MCF 10A (cell line): ENCODE measurements at places on chromosomes 13 and 19. TPM values are rescaled to one million over a fixed set of nuclear protein-coding genes. Genes with fewer than 3 reads are reported as not detected.

- peak; percentile 65 for DNase-seq
- no peak overlapping the region for H3K27ac ChIP-seq
- H3K36me3 ChIP-seq, result no peaks in the 10 kb centered on the region
- H3K4me3 ChIP-seq, result no peak overlapping the region
Observed at GRCh38 chr19:48659768-48660167, 13.0 kb downstream of the NTN5 start.

DNA sequence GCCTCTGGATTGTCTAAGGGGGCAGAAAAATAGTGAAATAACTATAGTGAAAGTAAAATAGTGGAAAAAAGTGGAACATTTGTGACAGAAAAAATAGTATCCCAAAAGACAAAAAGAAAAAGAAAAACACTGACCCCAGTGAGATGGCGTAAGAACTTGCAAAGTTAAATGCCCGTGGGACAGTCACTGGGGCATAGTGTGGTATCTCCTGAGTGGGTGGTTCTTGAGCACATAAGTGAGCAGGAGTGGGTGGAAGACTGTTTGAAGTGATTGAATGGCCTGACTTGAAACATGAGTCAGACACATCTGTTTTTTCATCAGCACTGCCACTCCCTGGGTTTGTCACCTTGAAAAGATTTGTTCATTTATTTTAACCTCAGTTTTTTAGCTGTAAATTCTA, 2.5 kb downstream of the ZNF430 start:
- H3K27me3 ChIP-seq, result no peaks in the 10 kb centered on the region
- peak overlapping the region; percentile 99 for H3K4me3 ChIP-seq
- H3K36me3 ChIP-seq, result peaks cover 45% of the 10 kb centered on the region
- peak; percentile 78 for DNase-seq
- H3K27ac ChIP-seq, result peak overlapping the region; percentile 100

- no peak overlapping the region for H3K4me3 ChIP-seq
- peaks cover 44% of the 10 kb centered on the region for H3K36me3 ChIP-seq
- no peaks in the 10 kb centered on the region for H3K27me3 ChIP-seq
- no peak overlapping the region for H3K27ac ChIP-seq
- peaks cover 13% of the 10 kb centered on the region for H3K4me1 ChIP-seq
Observed at GRCh38 chr19:45529420-45529785, 22.1 kb downstream of the VASP start.

DNA sequence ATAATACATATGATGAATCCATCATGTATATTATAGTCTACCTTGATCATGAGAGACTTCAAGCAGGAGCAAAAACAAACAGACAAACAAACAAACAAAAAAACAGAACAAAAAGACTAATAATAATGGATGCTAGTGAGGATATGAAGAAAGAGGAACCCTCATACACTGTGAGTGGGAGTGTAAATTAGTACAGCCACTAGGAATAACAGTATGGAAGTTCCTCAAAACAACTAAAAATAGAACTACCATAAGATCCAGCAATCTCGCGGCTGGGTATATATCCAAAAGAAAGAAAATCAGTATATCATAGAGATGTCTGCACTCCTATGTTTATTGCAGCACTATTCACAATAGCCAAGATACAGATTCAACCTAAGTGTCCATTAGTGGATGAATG, 7.0 kb upstream of the DLEU7 start:
- no peaks in the 10 kb centered on the region for H3K4me1 ChIP-seq
- H3K4me3 ChIP-seq, result no peak overlapping the region
- H3K27ac ChIP-seq, result no peak overlapping the region
- DNase-seq, result no peak

The BIVM gene
- 33.1 and 36.6 TPM in 2 replicates for total RNA-seq

The CD209 gene
- not detected in 2 replicates for total RNA-seq

The LHB gene
- not detected in 2 replicates for total RNA-seq
